Caki2 (cell line): ENCODE measurements at places on chromosomes 16 and 17.

GRCh38 chr16:55508941-55509931 is at the start of gene LPCAT2:
Gene LPCAT2 (plus strand): TSS chr16:55509072. CDS start chr16:55509182, 110 bp downstream.
- DNase-seq: peak; percentile 51

DNA sequence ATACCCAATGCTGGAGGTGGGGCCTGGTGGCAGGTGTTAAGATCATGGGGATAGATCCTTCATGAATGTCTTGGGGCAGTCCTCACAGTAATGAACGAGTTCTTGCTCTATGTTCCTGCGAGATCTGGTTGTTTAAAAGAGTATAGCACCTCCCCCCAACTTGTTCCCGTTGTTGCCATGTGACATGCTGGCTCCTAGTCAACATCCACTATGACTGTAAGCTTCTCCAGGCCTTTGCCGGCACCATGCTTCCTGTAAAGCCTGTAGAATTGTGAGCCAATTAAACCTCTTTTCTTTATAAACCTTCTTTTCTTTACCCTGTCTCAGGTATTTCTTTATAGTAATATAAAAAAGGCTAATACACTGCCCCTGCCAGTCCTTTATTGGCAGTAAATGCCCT is 33.3 kb downstream of the RANBP10 start:
- DNase-seq: no peak

GRCh38 chr16:67396159-67397035 is 3.1 kb upstream of the TPPP3 start:
- DNase-seq: peak; percentile 96

DNA sequence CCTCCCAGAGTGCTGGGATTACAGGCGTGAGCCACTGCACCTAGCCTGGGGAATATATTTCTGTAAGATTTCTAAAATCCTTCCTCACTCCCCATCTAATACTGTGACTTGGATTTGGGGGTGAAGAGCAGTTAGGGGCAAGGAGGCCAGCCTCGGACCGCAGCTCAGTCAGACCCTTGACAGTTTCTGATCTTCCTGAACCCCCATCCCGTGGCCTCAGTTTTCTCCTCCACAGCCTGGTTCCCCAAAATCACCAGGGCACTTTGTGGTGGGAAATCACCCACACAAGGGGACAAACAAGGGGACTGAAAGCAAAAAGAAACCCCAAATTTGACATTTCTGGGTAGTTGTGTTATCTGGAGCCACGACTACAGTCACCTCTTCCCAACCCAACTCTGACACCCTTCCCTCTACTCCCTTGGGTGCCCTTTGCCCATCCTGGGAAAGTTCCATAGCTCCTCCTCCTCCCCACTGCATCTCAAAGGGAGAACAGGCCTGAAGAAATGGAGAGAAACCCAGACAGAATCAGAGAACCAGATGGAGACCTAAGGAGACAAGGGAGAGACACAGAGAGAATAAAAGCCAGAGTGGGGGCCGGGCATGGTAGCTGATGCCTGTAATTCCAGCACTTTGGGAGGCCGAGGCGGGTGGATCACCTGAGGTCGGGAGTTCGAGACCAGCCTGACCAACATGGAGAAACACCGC is 2.8 kb upstream of the STAT5A start:
- no peak for DNase-seq

- DNase-seq: no peak
These were observed 10.9 kb downstream of the RABEP2 start for GRCh38 chr16:28913946-28914724.

- no peak for DNase-seq
These were observed 13.9 kb downstream of the TSPOAP1 start for GRCh38 chr17:58314706-58315015.
